ENCODE measurements at places on chromosomes 11 and 22.

- DNase-seq = no peak
Observed at GRCh38 chr11:117183724-117184349, 5.3 kb downstream of the SIDT2 start.

DNA sequence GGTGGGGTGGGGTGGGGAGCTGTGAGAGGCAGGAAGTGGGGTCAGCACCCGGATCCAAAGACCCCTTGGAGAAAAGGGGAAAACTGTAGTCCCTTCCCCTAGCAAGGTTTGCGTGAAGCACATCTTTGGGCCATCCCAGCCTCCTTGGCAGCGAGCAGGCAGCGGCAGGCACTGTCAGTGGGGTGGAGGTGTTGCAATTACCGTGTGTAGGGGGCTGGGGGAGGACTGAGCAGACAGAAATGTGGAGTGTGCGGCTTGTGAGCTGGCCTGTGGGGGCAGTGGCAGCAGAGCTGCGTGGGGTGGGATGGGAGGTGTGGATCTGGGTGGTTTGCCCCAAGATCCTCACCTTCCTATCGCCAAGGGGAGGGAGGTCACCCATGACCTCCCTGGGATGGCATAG, 16.4 kb downstream of the DAGLA start:
- DNase-seq = no peak

DNA sequence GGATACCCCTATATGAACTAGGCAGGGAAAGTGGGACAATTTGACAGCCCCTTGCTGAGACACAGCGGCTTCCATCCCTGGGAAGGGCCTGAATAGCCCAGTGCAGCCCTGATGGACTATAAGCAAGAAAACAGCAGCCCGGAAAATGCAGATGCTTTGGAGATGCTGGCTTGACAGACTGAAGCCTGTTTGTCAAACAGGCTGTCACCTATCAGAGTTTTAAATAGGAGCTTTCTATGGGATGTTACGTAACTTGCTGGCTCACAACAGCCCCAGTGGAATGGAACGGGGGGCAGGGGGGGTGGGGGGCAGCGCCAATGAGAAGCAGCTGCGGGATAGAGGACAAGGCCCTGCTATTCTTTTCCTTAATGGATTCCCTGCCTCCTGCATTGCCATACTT, 91.9 kb upstream of the NTM start:
- no peak for DNase-seq

- no peak for DNase-seq
Observed at GRCh38 chr11:15295695-15296094, 181.0 kb downstream of the INSC start.

- no peak for DNase-seq
Observed at GRCh38 chr11:68966894-68967780, 13.6 kb downstream of the MRGPRD start.

DNA sequence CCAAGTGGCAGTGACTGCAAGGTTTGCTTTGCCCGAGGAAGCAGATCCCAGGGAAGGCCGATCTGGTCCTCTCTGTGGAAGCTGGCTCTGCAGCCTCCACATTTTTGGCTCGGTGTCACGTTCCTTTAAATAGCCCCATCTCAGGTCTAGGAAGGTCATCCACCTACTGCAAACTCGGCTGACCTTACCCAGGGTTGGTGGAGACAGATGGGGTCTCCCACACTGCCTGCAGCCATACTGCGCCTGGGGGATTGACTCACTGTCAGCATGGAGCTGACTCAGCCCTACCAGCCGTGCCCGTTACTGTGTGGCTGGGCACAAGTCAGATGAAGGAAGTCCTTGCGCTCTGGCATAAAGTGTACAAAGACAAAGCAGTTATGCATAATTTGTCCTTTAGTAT, 16.9 kb downstream of the CDPF1 start:
- DNase-seq = no peak

DNA sequence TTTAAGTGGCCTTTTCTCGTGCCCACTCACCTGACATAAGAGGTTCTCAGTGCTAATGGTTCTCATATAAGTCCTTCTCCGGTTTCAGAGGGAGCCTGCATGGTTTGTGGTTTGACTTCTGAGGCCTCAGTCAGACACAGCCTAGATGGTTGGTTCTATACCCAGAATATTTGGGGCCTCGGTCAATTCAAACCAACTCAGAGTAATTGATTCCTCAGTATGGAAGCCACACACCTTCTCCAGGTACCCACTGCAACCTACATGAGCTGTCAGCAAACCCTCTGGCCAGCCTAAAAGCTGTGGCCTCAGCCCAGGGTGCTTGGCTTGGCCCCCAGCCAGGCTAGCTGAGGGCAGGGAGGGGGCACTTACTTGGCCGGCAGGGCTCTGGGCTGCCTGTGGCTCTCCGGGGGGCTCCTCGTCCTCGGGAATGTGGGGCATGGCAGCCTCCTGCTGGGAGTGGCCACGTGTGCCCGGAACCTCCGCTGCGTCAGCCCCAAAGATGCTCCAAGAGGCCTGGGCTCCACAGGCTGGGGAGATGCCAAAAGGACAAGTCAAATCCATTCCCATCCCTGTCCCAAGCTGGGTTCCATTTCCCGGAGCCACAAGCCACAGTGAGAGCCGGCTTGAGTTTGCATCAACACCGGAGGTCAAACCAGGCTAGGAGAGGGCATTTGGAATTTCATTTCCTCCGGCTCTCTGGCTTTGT, 41.7 kb downstream of the IRAG1 start:
- no peak for DNase-seq

DNA sequence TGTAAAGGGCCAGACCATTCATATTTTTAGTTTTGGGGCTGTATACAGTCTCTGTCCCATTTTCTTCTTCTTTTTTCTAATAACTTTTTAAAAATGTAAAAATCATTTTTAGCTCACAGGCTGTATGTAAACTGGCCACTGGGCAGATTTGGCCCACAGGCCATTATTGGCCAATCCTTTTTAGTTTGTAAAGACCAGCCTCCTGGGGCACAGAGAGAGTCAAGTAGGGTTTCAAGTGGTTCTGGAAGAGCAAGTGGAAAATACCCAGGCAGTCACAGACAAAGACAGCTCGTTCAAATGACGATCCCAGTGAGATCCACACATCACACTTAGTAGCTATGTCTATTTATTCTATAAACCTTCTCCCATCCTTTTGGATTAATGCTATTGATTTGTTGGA, 150.2 kb upstream of the ARHGAP20 start:
- DNase-seq = no peak

- DNase-seq = no peak
Observed at GRCh38 chr11:2234963-2235362, 35.4 kb downstream of the ASCL2 start.

GRCh38 chr22:37054056-37054395, 2.5 kb downstream of the KCTD17 start:
- no peak for DNase-seq

GRCh38 chr11:74626130-74626529, 33.7 kb downstream of the POLD3 start:
- DNase-seq = no peak

- DNase-seq = no peak
Observed at GRCh38 chr11:36317992-36318391, 21.9 kb downstream of the PRR5L start.

DNA sequence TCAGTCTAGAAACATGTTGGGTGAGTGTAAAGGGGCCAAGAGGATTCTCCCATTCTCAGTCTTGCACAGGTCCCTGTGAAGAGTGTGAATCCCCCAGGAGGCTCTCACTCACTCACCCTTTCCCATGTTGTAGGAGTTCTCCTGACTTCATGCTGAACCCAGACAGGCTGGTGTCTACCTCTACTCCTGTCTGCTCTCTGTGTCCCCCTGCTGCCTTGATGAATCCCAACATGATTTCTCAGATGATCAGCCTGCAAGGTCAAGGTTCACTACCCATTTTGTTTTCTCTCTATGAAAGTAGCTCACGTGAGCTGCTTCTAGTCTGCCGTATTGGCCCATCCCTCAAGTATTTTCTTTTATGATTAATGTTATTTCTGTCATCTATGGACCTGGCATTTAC, 500.6 kb downstream of the ETS1 start:
- no peak for DNase-seq

GRCh38 chr11:127965939-127966668, 621.3 kb downstream of the ETS1 start:
- DNase-seq = no peak

DNA sequence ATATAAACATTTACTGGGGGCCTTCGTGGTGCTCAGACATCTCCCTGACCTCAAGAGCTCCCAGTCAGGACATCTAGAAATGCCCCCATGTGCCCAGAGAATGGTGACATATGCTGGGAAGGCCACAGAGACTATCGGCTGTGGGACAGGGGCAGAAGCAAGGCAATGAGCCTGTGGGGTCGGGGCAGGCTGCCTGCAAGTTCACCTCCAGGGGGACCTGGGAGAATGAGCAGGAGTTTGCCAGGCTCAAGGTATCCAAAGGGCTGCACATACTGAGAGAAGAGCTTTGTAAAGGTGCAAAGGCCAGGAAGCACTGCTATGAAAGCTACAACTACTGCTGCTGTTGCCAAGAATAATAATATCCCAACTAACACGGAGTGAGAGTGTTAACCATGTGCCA, 233.9 kb downstream of the TENM4 start:
- DNase-seq = no peak

- DNase-seq = no peak
Observed at GRCh38 chr11:130301002-130301401, 13.7 kb downstream of the ZBTB44 start.

GRCh38 chr11:44324749-44325525, 15.0 kb upstream of the ALX4 start:
- no peak for DNase-seq

DNA sequence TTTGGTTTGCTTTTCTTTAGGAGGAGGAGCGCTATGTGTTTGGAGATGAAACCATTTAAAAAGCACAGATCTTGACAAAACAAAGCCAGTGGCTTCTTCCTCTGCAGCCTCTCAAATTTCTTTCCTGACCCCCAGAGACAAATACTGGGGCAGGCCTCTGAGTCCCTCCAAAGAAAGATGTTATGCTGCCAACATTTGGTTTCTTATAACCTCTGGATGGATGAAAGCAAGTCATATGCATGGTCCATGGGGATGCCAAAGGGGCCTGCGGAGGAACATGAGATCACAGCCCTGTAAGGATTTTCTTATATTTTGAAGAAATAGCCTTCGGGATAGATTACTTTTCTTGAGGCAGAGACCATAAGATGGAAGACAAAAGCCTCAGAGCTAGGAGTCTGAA, 179.1 kb downstream of the TENM4 start:
- DNase-seq = no peak

DNA sequence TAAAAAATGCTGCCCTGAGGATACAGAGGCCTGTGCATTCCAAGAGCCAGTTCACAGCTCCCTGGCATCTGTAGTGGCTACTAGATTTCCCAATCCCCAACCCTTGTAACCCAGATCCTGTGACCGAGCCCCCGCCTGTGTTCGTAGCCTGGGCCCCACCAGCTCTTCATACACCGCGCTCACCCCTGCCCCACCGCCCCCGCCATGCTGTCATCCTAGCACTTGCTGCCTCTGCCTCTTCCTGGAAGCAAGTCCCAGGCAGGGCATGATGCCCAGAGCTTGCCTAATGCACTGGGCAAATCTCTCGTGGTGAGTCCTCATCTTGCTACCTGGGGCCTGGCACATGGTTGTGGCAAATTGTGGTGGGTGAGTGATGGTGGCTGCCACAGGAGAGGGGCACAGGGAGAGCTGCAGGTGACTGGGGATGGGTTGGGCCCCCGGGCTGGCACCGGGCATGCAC, 7.1 kb downstream of the MGAT3 start:
- DNase-seq = no peak

DNA sequence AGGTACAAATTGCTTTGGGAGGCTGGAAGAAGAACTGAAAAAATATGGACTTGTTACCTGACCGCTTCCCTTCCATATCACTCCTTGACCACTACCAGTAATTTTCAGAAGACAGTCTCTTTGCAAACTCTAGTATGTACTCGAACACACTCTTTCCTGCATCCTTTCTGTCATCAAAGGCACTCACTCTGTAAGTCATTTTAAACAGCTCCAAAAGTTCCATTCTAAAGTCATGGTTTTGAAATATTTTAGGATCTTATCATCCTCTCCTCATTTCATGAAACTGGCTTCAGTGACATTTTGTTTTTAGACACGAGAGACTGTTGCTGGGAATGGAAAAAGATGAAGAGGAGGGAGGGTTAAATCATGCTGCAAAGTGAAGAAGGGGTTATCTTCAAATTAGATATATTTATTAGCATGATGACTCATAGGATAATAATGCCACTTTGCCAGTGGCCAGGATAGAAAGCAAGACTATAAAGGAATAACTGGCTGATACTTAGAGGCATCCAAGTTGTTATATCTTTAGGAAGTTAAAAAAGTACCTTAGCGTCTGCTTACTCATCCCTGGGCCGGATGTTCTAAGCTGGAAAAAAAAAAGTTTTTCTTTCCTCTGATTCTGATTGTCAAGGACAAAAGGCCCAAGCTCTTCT, 549.3 kb downstream of the METTL15 start:
- no peak for DNase-seq

- no peak for DNase-seq
Observed at GRCh38 chr22:32556159-32556558, 81.5 kb downstream of the FBXO7 start.

DNA sequence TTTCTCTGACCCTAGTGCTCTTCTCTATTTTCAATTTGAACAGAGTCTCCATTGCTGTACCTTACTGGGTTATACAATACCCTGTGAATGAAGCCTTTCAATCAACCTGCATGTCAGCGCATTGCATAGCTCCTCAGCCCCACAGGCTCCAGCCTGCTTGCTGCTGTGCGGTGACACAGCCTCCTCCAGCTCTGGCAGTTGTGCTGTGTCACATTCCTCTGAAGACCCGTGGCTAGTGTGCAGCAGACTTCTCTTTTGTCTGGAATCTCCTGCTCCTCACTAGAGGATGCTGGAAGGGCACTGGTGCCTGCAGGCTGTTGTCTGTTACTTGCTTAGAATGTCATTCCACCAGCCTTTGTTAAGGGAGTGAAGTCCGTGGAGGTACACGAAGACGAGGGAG, 390.1 kb upstream of the B3GAT1 start:
- DNase-seq = no peak

DNA sequence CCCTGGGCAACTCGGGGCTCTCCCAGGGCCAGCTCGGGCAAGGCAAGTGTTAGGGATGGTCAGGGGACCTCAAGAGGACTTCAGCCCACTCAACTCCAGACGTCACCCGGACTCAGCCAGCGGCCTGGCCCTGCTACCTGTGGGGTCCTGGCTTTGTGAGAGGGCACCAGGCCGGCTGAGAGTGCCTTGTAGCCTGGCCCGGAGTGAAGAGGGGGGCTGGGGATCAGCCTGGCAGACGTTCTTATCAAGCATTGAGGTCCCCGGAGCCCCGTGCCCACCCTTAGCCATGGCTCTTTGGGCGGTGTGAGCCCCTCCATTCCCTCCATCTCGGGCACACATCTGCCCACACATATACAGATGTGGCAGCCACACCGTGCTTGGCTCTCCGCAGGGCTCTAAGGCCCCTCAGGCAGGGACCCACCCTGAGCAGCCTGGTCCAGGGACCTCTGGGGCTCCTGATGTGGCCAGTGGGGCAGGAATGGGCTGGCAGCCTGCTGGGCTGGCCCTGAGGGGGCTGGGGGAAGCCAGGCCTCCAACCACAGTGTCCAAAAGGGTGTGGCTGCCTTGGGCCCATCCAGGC, 15.3 kb downstream of the LSP1 start:
- DNase-seq = no peak

GRCh38 chr22:48456449-48456848, 1371.2 kb downstream of the BRD1 start:
- no peak for DNase-seq
